ENCODE measurements at places on chromosomes 11 and 22. TPM values are rescaled to one million over a fixed set of nuclear protein-coding genes. Genes with fewer than 3 reads are reported as not detected.
A peak's percentile ranks its signal among the peaks of the same experiment; 100 is the strongest.

GRK3 gene
- not detected for total RNA-seq

SLC25A45 gene
- total RNA-seq = 9.1 TPM

GRCh38 chr22:30514252-30514651, 8.8 kb upstream of the SEC14L4 start:
- no peak overlapping the region for H3K27ac ChIP-seq
- H3K4me1 ChIP-seq = no peaks in the 10 kb centered on the region
- peaks cover 45% of the 10 kb centered on the region for H3K27me3 ChIP-seq
- H3K4me3 ChIP-seq = no peak overlapping the region
- no peak for DNase-seq

TEX12 gene
- not detected for total RNA-seq

GRCh38 chr22:17043521-17043920, 35.5 kb upstream of the GAB4 start:
- no peak overlapping the region for H3K27ac ChIP-seq
- peaks cover 2% of the 10 kb centered on the region for H3K27me3 ChIP-seq
- H3K36me3 ChIP-seq = no peaks in the 10 kb centered on the region
- no peak overlapping the region for H3K4me3 ChIP-seq

TESMIN gene
- 3.6 TPM for total RNA-seq

OR9I1 gene
- not detected for total RNA-seq

LRRC56 gene
- total RNA-seq = 1.0 TPM

POU2AF1 gene
- total RNA-seq = not detected

GRCh38 chr11:65630215-65630614, 7.7 kb upstream of the SIPA1 start:
- no peaks in the 10 kb centered on the region for H3K27me3 ChIP-seq
- H3K36me3 ChIP-seq = no peaks in the 10 kb centered on the region
- H3K4me3 ChIP-seq = no peak overlapping the region
- no peak for DNase-seq
- no peak overlapping the region for H3K27ac ChIP-seq

DNA sequence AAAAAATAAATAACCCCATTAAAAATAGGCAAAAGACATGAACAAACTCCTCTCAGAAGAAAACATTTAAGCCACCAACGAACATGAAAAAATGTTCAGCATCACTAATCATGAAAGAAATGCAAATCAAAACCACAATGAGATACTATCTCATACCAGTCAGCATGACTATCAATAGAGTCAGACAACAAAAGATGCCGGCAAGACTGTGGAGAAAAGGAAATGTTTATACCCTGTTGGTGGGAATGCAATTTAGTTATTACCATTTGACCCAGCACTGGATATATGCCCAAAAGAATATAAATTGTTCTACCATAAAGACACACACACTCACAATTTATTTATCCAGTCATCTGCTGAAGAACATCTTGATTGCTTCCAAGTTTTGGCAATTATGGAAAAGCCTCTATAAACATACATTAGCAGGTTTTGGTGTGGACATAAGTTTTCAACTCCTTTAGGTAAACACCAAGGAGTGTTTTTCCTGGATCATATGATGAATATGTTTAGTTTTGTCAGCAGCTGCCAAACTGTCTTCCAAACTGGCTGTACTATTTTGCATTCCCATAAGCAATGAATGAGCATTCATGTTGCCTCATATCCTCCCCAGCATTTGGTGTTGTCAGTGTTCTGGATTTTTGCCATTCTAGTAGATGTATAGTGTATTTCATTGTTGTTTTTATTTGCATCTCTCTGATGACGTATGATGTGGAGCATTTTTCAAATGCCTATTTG, 28.0 kb downstream of the OR8D1 start:
- H3K4me3 ChIP-seq = no peak overlapping the region
- no peaks in the 10 kb centered on the region for H3K27me3 ChIP-seq
- H3K4me1 ChIP-seq = no peaks in the 10 kb centered on the region
- peak; percentile 48 for DNase-seq
- no peak overlapping the region for H3K27ac ChIP-seq
- H3K36me3 ChIP-seq = no peaks in the 10 kb centered on the region

DNA sequence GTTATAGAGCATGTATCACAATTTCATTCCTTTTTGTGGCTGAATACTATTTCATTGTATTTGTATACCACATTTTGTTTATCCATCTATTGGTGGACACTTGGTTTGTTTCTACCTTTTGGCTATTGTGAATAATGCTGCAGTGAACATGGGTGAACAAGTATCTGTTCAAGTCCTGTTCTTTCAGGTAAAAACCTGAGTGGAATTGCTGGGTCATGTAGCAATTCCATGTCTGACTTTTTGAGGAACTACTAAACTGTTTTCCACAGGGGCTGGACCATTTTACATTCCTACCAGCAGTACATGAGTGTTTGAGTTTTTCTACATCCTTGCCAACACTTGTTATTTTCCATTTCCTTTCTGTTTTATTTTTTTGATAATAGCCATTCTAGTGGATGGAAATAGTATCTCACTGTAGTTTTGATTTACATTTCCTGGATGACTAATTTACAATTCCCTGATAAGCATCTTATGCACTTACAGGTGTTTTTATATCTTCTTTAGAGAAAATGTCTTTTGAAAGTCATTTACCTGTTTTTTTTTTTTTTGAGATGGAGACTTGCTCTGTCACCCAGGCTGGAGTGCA, 12.2 kb downstream of the CABIN1 start:
- no peaks in the 10 kb centered on the region for H3K27me3 ChIP-seq
- no peak for DNase-seq
- no peak overlapping the region for H3K27ac ChIP-seq
- peaks cover 8% of the 10 kb centered on the region for H3K36me3 ChIP-seq

TECTA gene
- 0.16 TPM for total RNA-seq

BRMS1 gene
- 66.6 TPM for total RNA-seq

GRCh38 chr11:116424615-116425261, 348.0 kb downstream of the BUD13 start:
- H3K4me3 ChIP-seq = no peak overlapping the region
- H3K36me3 ChIP-seq = no peaks in the 10 kb centered on the region

IZUMO1R gene
- not detected for total RNA-seq

DNA sequence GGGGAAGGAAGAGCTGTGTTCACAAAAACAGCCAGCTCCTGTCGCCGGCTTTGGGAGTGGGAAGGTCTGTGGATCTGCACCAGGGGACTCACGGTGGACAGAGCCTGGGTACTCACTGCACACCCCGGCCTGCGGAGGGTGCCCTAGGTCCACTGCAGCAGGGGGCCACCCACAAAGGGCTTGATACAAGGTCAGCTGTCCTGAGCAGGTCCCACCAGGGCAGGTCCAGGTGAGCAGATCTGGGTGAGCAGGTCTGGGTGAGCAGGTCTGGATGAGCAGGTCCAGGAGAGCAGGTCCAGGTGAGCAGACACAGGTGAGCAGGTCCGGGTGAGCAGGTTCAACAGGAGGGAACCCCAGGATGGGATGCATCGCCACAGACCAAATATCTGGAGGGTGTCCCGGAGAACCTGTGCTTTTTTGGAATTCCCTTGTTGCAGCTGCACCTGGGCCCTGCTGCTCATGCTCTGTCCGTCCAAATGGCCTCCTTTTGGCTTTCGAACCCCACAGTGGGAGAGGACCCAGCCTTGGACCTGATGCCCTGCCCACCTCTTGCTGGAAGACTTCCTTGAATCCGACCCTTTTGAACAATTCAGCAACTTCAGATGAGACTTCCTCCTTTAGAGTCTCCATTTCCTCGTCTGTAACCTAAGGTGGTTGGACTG, 485.3 kb downstream of the TBC1D22A start:
- DNase-seq = no peak
- H3K4me1 ChIP-seq = no peaks in the 10 kb centered on the region
- no peak overlapping the region for H3K4me3 ChIP-seq
- H3K27ac ChIP-seq = no peak overlapping the region
- H3K27me3 ChIP-seq = peaks cover 7% of the 10 kb centered on the region

GRCh38 chr11:63635762-63636465, 21.7 kb upstream of the PLAAT3 start:
- H3K36me3 ChIP-seq = peaks cover 29% of the 10 kb centered on the region
- no peak overlapping the region for H3K4me3 ChIP-seq
- peak; percentile 60 for DNase-seq
- no peaks in the 10 kb centered on the region for H3K27me3 ChIP-seq
- H3K4me1 ChIP-seq = peaks cover 12% of the 10 kb centered on the region

GRCh38 chr11:2137202-2138067, 1.8 kb downstream of the IGF2 start:
- no peak overlapping the region for H3K27ac ChIP-seq
- peaks cover 51% of the 10 kb centered on the region for H3K27me3 ChIP-seq
- H3K36me3 ChIP-seq = no peaks in the 10 kb centered on the region
- peak; percentile 18 for DNase-seq
- H3K4me3 ChIP-seq = no peak overlapping the region
- peaks cover 7% of the 10 kb centered on the region for H3K4me1 ChIP-seq

- no peak for DNase-seq
- H3K36me3 ChIP-seq = no peaks in the 10 kb centered on the region
- no peaks in the 10 kb centered on the region for H3K27me3 ChIP-seq
- no peak overlapping the region for H3K4me3 ChIP-seq
These were observed 290.8 kb upstream of the ARHGAP42 start for GRCh38 chr11:100396266-100396665.

DNA sequence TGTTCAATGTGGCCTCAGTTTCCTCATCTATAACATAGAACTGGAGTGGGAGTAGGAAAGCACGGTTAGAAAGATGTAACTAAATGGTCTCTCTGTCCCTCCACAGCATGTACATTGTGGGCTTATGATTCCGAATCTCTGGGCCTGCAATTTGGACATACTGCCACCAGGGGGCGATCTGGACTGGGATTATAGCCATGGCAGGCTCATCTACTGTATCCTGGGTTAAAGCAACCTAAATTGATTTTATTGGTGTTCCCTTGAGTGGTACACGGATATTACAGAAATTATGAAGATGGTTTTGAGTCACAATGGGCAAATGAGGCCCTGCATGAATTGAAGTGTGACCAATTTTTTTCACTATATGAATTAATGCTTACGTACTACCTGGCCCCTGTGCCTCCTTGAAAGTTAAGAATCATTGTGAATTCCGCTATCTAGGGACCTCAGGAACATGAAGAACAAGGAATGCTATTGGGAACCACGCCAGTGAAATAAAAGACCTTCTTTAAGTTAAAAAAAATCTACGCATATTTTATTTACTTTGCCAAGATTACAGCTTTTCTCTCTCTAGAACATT, 32.9 kb downstream of the TST start:
- H3K4me1 ChIP-seq = no peaks in the 10 kb centered on the region
- DNase-seq = no peak
- H3K27ac ChIP-seq = no peak overlapping the region
- peaks cover 9% of the 10 kb centered on the region for H3K36me3 ChIP-seq
- H3K27me3 ChIP-seq = peaks cover 44% of the 10 kb centered on the region

- DNase-seq = no peak
- no peak overlapping the region for H3K4me3 ChIP-seq
- H3K4me1 ChIP-seq = no peaks in the 10 kb centered on the region
- no peaks in the 10 kb centered on the region for H3K36me3 ChIP-seq
- H3K27me3 ChIP-seq = peaks cover 35% of the 10 kb centered on the region
- no peak overlapping the region for H3K27ac ChIP-seq
These were observed 94.0 kb downstream of the RCN1 start for GRCh38 chr11:32184723-32185376.

PANX3 gene
- total RNA-seq = not detected

- DNase-seq = no peak
- H3K4me3 ChIP-seq = no peak overlapping the region
- H3K36me3 ChIP-seq = no peaks in the 10 kb centered on the region
- H3K27ac ChIP-seq = no peak overlapping the region
- H3K27me3 ChIP-seq = no peaks in the 10 kb centered on the region
These were observed 6.6 kb downstream of the PARVB start for GRCh38 chr22:44030702-44031082.

CNTN5 gene
- not detected for total RNA-seq

- H3K27ac ChIP-seq = peak overlapping the region; percentile 95
- peaks cover 19% of the 10 kb centered on the region for H3K36me3 ChIP-seq
- H3K4me1 ChIP-seq = peaks cover 56% of the 10 kb centered on the region
- peaks cover 6% of the 10 kb centered on the region for H3K27me3 ChIP-seq
These were observed 2.1 kb downstream of the ARHGEF12 start for GRCh38 chr11:120338107-120338933.

DNA sequence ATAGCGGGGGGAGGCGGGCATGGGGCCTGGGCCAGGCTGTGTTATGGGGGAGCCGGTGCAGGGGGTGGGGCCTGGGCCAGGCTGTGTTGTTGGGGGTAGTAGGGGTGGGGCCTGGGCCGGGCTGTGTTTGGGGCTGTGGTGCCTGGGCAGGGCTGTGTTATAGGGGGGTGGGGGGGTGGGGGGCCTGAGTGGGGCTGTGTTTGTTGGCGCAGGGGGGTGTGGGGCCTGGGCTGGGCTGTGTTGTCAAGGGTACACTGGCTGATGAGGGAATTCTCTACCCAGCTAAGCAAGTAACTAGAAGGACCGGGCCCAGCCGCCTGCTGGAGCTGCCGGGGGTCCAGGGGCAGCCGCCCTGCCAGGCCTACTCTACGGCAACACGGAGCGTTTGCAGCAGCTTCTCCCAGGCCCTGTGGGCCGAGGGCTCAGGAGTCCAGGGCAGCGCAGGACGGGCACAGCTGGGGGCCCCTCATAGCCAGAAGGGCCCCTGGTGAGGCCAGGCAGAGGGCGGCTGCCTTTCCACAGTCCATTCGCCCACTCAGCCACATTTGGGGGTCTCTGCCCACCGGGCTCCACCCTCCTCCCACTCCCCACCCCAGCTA, 10.1 kb upstream of the PIM3 start:
- no peak overlapping the region for H3K27ac ChIP-seq
- no peak overlapping the region for H3K4me3 ChIP-seq
- no peaks in the 10 kb centered on the region for H3K27me3 ChIP-seq
- H3K4me1 ChIP-seq = peaks cover 10% of the 10 kb centered on the region

TMEM86A gene
- total RNA-seq = 0.25 TPM

DNA sequence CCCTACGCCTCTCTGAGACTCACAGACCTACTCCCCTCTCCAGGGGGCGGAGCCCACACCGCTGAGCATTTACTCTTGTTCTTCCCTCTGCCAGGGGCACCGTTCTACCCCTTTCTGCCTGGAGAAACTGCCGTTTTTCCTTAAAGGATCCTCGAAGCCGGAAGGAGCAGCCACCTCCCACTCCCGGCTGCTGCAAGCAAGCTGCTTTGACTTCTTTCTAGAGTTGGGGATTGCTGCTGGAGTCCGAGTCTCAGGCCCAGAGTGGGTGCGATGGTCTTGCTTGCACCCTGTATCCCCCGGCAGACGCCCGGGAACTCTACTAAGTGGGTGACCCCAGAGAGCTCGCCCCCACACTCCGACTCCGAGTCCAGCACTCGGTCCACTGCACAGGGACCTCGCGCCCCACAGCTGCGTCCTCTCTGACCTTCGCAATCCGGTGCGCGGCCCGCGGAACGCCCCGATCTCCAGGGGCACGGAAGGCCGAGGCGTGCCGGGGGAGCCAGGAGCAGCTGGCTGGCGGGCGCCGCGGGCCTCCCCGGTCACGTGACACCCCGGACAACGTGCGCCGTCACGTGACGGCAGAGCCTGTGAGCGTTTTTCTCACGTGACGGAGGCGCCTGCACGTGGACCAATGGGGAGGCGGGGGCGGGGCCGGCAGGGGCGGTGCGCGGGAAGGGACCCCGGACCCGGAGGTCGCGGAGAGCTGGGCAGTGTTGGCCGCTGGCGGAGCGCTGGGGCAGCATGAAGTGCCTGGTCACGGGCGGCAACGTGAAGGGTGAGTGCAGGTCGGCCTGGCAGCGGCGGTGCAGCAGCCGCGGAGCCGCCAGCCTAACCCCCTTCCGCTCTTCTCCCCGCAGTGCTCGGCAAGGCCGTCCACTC, at the start of gene RAD9A:
Gene RAD9A, plus strand, starts transcription at position 683 of the 879 bp plus-strand sequence. Its CDS starts 59 bp downstream, at position 742.
- peaks cover 1% of the 10 kb centered on the region for H3K27me3 ChIP-seq
- peak within 1 kb of the TSS; percentile 90 for H3K4me3 ChIP-seq
- peak; percentile 86 for DNase-seq
- peak within 1 kb of the TSS; percentile 83 for H3K27ac ChIP-seq
- peaks cover 24% of the 10 kb centered on the region for H3K4me1 ChIP-seq

APOBEC3F gene
- total RNA-seq = 7.8 TPM

Data from HFFc6 (cell line).